ENCODE measurements at places on chromosomes 1 and 21.

- no peak for DNase-seq
Measured at GRCh38 chr1:48207131-48207530, 15.4 kb upstream of the SLC5A9 start.

DNA sequence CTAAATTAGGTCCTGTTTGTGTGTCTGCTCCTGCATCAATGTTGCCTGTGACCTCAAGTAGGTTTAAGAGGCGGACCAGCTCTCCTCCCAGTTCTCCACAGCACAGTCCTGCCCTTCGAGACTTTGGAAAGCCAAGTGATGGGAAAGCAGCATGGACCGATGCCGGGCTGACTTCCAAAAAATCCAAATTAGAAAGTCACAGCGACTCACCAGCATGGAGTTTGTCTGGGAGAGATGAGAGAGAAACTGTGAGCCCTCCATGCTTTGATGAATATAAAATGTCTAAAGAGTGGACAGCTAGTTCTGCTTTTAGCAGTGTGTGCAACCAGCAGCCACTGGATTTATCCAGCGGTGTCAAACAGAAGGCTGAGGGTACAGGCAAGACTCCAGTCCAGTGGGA is 79.9 kb downstream of the PRDM2 start:
- no peak for DNase-seq

DNA sequence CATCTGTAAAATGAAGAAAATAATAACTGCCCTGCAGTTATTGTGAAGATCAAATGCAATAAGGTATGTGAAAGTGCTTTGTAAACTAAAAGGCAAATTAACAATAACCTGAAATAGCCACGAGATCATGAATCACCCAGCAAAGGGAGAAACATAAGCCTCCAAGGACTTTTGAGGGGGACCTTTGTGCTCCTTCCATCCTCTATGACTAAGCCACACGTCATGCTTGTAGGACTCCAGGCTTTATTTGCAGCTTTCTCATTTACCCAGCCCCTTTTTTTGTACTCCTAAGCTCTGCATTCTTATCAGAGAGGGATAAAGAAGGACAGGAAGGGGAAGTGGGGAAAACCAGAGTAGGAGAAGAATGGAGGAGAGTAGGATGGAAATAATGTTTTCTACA is 115.1 kb downstream of the PROX1 start:
- DNase-seq, result no peak

- no peak for DNase-seq
Measured at GRCh38 chr1:179297105-179297378, 3.4 kb downstream of the SOAT1 start.

GRCh38 chr1:117570988-117571409 is 34.8 kb upstream of the TENT5C start:
- no peak for DNase-seq

DNA sequence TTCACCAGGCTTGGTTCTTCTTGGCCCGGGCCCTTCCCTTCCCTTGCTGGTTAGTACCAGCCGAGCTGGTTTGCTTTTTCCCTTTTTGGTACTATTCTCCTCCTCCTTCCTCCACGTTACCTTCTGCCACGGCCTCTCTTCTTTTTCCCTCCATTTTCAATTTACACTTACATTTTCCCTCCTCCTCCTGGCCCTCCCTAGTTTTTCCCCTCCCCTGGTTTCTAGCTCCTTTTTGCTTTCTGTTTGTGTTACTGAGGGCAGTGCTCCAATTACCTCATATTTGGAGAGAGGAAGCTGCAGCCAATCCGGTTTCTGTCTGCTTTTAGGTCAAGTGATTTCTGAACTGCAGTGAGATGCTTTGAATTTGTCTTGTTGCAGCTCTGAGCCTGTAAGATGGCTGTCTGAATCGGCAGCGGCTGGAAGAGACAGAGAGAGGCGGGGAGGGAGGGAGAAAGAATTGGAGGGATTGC is 63.7 kb downstream of the MACF1 start:
- DNase-seq, result no peak

DNA sequence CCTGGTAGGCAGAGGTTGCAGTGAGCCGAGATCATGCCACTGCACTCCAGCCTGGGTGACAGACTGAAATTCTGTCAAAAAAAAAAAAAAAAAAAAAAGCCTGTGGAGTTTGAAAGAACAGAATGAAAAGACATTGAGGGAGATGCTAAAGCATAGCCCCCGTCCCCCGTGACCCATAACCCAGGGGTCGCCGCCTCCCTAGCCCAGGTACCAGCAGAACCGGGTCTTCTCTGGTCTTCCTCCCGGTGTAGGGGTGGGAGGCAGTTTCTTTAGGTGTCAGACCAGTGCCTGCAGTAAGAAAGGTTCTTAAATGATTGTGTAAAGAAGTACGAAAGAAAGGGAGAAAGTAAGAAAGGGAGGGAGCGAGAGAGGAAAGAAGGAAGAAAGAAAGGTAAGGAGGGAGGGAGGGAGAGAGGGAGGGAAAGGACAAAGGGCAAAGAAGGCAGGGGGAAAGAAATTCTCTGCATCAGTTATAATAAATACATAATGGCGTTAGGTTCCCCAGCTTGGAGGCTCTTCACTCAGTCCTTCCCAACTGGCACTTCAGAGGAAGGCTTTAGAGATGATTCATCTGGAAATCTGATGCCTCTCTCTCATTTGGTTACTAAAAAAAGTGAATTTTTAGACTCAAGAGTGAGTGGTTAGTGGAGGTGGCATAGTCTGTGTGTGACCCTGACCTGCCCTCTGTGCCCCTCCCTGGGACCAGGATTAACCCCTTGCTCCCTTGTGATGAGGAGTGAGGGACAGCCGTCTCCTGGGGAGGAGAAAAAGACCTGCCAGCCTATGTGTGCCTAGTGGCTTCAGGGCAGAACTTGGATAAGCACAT is 1.1 kb downstream of the IL24 start:
- no peak for DNase-seq

GRCh38 chr1:154759196-154759595 is 110.9 kb downstream of the KCNN3 start:
- DNase-seq, result no peak

- no peak for DNase-seq
Measured at GRCh38 chr1:163922743-163923201, 601.0 kb downstream of the NUF2 start.

- DNase-seq, result no peak
Measured at GRCh38 chr1:31373056-31373896, at the start of gene FABP3. Gene FABP3, minus strand, starts transcription at chr1:31373076. Its CDS starts 62 bp downstream, at chr1:31373014.

DNA sequence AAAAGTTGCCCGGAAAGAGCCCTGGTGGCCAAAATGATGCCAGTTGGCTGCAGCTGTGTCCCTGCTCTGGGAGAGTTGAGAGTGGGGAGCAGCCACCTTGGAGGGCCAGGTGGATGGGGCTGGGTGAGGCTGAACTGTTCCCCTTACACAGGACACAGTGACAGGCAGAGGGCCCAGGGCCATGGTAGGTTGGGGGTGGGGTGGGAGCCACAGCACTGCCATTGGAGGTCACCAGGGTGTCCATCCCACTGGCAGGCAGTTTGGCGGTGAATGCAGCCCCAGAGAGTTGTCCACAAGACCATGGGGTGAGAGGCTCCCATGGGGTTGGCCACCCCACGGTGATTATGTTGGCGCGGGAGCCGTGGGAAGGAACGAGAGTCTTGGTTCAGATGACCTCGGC is 87.7 kb downstream of the POFUT2 start:
- DNase-seq, result no peak

DNA sequence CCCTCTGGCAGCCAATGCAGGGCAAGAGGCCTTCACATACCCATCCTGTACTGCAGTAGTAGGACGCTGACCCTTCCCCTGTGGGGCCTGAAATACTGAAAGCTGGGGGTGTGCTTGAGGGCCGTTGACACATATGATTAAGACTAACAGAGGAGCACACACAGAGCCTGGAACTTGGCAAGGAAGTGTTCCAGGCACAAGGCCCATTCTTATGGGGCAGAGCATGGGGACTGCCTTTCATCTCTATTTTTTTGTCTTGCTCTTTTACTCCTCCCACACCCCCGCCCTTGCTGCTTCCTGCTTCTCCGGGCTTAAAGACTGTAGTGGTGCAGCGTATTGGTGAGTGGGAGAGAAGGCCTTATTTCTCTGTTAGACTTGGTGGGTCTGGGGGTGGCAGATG is 137.4 kb downstream of the BACH1 start:
- peak; percentile 1 for DNase-seq

GRCh38 chr1:236659792-236660587 is 26.3 kb upstream of the ACTN2 start:
- DNase-seq, result no peak

DNA sequence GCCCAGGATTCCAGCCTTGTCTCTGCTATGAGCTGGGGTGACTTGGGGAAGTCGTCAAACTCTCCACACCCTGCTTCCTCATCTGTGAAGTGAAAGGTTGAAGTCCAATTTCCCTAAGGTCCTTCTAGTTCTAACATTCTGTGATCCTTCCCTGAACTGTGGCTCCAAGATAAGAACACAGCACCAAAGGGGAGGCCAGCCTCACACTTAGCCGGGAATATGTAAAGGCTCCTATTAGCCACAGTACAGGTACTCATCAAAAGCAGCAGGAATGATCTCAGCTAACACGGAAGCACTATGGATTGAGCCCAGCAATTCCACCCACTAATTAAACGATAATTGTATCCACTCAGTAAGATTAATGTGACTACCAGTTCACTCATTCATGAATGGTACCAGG is 4.0 kb downstream of the SLC30A10 start:
- no peak for DNase-seq

- no peak for DNase-seq
Measured at GRCh38 chr1:215595231-215595630, 28.1 kb downstream of the KCTD3 start.

DNA sequence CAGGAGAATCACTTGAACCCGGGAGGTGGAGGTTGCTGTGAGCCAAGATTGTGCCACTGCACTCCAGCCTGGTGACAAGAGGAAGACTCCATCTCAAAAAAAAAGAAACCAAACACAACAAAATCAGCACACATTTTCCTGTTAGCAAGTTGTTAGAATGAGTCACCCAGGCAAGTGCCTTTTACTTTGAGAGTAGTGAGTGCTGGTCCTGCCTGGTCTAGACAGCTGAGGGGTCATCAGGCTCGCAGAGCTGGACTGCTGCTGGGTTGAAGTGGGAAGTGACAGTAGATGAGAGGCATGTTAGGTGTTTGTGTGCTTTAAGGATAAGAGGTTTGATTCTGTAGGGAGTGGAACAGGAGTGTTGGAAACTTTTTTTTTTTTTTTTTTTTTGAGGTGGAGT is 31.9 kb downstream of the GNPAT start:
- no peak for DNase-seq

DNA sequence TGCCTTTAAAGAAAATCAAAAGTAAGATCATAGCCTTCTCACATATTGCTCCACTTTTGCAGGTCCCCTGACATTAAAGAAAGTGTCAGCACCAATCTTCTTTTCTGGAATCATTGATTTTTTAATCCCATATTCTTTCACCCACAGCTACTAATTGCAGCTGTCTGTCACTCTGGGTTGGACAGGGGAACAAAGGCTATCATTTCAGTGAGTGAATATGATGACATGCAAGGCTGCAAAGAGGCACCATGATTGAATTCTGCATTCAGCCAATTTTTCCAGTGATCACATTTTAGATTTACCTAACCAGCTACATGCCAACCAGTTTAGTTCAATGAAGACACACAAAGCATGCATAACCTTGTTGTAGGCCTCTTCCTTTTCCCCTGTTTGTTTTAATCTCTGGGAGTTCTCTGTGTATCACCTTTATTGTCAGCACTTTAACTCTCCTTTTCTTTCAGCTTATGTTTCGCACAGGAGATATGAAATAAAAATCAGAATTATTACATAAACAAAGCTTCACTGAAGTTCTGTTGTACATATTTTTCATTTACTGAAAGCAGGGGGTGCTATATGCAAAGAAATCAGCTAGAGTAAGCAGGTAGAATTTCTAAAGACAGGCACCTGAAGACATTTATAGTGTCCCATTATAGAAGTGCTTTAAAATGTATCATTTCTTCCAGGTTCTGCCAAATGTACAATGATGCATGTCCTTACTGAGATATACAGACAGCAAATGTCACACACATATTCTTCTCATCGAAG is 584.8 kb downstream of the PLA2G4A start:
- DNase-seq, result no peak

DNA sequence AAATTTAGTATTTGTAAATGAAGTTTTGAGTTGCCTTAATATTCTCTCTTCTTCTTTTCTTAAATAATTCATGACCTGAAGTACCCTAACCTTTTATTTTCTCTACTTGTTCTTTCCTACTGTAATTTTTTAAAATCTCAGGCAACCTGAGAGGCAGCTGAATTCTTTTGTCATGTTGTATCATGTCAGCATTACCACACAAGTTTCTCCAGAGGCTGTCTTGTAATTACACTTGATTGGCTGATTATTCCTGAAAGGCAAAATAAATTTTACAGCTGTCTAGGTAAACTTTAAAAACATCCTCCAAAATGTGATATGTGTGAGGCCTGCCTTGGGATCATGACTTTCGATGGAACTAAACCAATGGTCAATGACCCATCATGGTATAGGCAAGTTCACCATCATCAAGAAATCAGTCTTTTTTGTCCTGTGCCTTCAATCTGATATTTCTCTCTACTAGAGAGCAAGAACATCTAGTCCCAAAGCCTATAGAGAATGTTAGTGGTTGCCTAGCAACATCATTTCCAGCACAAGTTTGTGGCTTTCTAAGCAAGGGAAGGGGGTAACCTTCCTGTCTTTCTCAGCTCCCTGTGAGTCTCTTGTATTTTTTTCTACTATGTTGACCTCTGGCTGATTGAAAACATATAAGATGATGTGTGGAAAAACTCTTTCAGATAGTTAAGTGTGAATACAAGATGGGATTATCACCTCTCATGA is 115.5 kb downstream of the GABPA start:
- no peak for DNase-seq

- DNase-seq, result no peak
Measured at GRCh38 chr1:162385702-162386101, 4.2 kb downstream of the C1orf226 start.

GRCh38 chr1:244289991-244290785 is 161.5 kb downstream of the ADSS2 start:
- DNase-seq, result no peak

GRCh38 chr1:224271106-224271505 is 58.9 kb downstream of the NVL start:
- DNase-seq, result no peak

DNA sequence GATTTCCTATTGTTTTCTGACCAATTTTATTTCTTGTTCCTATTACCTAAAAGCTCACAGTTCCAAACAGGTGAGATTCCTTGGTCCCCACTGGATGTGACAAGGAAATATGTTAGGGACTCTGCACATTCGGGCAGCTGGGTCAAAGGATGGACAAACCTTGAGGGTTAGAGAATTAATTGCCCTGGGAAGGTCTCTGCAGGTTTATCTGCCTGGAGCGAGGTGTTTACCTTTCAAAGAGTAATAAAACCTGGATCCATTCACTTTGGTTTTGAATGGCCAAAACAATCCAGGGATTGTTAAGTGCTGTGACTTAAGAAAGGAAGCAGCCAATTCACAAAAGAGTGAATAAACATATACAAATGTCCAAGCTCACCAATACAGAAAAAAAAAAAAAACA is 33.6 kb upstream of the RAB4A start:
- DNase-seq, result no peak

DNA sequence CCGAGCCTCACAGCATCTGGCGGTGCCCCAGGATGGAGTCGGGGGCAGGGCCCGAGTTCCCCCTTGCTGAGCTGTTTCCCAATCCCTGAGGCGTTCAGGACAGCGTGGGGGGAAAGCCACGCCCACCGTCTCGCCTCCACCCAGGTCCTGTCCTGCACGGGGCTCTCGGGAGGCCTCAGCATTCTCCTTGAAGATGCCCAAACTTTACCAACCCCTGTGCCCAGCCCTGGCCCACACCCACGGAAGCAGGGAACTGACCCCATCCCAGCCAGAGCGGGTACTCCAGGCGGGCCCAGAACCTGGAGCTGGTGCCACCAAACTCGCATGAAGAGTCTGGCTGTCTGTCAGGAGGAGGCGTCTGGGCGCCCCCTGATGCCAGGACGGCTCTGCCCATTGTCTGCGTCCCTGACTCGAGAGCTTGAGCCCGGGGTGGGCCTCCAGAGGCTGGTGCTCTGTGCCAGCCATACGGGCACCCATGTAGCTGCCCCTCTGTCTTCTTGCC is 35.3 kb upstream of the POFUT2 start:
- DNase-seq, result no peak
